T follicular helper cell (primary cell): ENCODE measurements at places on chromosomes 11 and 22.

- DNase-seq, result no peak
Observed at GRCh38 chr11:87820011-87820410, 355.2 kb downstream of the RAB38 start.

DNA sequence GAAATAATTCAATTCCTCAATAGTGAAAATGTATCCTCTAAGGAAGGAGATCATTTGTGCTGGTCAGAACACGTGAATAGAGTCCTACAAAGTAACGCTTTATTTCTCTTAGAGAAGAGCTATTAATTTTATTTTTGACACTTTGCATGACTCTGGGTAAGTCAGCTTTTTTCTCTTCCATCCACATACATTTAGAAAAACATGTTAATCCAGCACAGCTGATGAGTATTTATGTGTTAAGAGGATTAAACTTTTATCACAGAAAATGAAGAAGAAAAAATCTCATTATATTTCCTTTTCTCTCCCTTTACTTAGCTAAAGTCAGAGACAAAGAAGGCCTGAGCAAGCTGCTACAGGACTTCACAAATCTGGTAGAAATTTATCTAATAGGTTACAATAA, 649.5 kb upstream of the CCDC179 start:
- no peak for DNase-seq

GRCh38 chr11:2299773-2300172, 1.9 kb downstream of the C11orf21 start:
- no peak for DNase-seq

GRCh38 chr11:28209906-28210305, 101.7 kb downstream of the METTL15 start:
- no peak for DNase-seq

- DNase-seq, result no peak
Observed at GRCh38 chr11:67054346-67054835, 2.3 kb upstream of the RHOD start.

- no peak for DNase-seq
Observed at GRCh38 chr22:17938484-17938924, 85.9 kb downstream of the MICAL3 start.

- DNase-seq, result no peak
Observed at GRCh38 chr11:96798445-96798844, 408.6 kb downstream of the JRKL start.

GRCh38 chr11:17219016-17219415, 11.2 kb upstream of the PIK3C2A start:
- DNase-seq, result no peak

GRCh38 chr22:35349368-35349703, 31.6 kb upstream of the HMOX1 start:
- no peak for DNase-seq

- DNase-seq, result no peak
Observed at GRCh38 chr22:49582181-49582580, 245.5 kb downstream of the BRD1 start.

GRCh38 chr22:43129426-43130425, 13.5 kb downstream of the MCAT start:
- DNase-seq, result no peak

GRCh38 chr11:99154277-99154676, 133.5 kb downstream of the CNTN5 start:
- DNase-seq, result no peak

DNA sequence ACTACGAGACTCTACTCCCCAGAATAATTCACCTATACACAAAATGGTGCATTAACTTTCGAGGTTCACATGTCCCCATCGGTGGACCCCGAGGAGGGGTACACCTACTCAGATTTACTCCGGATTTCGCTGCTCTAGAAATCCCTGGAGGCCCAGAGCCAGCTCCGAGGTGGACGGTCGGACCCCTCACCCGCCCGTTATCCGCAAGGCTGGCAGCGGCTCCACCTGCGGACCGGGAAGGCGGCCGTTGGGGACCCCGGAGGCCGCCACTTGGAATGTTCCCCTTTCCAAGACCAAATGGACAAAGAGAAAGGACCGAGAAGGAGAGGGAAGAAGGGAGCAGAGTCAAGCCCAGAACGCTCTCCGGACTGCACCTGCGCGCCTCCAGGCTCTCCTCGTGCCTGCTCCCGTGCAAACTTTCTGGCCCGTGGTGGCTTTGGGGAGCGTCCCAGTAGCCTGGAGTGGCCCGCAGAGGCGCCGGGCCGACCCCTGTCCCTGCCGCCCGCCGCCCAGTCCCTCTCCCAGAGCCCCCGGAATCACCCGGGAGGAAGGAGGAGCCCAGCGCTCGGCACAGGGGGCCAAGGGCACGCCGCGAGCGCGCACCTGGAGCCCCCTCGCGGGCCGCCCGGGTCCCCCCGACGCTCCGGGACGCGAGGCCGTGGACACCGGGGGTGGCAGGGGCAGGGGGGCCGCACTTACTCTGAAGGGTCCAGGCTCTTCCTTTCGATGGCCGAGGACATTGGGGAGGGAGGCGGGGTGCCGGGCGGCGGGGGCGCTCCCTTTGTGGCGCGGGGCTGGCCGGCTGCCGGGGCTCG, 23.0 kb downstream of the LMO2 start:
- no peak for DNase-seq

DNA sequence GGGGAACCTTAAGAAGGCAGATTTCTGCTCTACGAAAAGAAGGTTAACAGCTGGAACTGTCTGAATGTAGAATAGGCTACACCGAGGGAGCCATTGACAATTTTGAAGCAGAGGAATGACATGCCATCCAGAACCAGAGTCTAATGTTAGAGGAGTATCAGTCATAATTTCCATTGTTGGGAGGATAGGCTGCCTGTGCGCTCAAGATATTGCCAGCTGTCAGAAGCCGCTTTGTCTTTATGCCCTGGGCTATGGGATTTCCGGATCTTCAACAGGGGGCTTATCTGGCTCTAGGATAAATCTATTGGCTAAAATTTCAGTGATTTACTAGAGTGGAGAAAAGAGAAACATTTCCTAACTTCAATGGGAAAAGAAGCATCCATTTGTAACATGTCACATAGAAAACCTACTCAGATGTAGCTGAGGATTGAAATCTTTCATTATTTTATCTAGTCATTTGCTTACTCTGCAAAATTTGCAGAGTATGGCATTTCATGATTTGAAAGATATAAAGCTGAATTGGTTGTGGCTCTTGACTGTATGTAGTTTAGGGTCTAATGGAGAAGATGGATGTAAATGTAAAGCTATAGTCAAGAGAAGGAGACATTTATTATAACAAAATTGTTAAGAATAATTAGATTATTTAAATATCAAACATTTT, 78.9 kb downstream of the ANO3 start:
- DNase-seq, result no peak

DNA sequence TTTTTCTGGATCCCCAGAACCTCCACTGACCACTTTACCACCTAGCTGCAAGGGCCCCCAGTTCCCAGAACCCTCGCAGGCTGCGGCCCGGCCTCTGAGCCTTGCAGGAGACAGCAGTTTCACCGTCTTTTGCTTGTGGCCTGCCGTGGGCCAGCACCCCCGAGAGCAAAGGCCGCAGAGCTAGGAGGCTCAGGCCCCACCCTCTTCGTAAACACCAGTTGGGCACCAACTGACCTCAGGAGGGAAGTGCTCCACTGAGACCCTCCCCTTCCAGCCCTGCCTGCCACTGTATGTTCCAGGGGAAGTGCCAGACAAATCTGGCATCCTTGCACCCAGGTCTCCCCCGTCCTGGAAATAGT, 23.4 kb upstream of the CREB3L1 start:
- no peak for DNase-seq

DNA sequence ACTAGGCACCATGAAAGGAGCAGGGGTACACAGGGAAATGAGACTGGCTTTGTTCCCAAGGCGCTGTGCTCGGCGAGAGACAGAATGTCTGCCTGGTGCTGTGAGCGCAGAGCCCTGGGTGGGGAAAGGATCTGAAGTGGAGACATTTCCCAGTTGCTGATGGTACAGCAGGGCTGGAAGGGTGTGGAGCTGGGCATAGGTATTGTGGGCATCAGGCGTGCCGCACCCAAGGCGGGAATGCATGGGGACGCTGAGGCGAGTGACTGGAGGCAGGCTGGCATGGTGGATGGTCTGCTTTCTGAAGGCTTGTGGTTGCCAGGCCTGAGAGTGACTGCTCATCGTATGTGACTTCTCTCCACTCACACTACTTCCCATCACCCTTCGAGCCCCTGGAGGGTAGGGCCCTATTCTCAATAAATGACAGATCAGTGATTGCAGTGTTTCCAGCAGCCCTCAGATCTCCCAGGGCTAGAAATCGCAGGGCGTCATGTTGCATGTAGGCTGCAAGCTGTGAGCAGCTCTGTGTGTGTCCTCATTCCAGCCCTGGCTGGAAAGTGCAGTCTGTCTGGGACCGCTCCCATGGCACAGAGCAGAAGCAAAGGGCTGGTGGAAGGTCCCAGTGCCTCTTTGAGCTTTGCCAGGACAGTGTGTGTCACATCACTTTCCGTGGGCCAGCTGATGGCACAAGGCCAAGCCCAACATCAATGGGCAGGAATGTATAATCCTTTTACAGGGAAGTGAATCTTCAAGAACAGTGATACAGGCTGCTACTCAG, 67.7 kb downstream of the TBC1D22A start:
- no peak for DNase-seq
